GM04504 (cell line): ENCODE measurements at places on chromosomes 12 and 14.

- no peak for DNase-seq
Measured at GRCh38 chr12:128008341-128008740, 258.6 kb upstream of the TMEM132C start.

- no peak for DNase-seq
Measured at GRCh38 chr14:73248108-73248868, 11.0 kb downstream of the PAPLN start.

DNA sequence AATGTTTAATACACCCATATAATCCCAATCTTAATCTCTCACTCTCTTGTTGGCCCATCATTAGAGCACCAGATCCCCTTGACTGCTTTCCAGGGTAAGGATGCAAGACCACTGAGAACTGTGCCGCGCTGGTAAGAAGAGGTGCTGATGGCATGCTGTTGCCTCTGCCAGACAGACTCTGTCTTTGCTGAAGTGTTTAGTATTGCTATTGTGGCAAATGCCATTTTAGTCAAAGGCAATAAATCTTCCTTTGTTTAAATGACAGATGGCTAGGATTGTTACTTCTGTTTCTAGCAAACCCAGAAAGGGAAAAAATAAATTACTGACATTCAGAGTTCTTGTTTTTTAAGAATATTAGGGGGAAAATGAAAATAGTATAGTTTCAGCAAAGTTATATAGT is 152.3 kb downstream of the MON2 start:
- DNase-seq = no peak

DNA sequence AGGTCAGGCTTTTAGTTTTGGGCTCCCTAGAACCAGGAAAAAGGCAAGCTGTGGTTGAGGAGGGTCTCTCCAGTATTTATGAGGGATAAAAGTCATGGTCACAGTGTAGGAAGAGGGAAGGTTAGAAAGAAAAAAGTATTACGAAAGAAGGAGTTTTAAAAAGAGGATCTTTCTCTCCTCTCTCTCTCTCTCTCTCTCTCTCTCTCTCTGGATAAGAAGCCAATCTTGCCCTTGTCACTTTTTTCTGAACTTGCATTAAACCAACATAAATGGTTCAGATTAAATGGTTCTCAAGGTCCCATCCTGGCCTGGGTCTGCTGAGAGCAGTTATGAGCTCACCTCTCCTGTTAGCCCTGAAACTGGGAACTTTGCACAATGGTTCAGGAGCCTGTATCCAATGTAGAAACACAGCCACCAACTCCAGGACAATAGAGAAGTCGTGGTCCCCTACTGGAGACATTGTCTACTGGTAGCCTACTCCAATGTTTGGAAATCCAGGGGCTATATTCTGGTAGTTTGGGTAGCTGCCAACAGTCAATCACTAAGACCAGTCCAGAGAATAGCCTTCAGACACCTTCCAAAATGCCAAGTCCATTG is 131.9 kb downstream of the DAD1 start:
- DNase-seq = no peak

DNA sequence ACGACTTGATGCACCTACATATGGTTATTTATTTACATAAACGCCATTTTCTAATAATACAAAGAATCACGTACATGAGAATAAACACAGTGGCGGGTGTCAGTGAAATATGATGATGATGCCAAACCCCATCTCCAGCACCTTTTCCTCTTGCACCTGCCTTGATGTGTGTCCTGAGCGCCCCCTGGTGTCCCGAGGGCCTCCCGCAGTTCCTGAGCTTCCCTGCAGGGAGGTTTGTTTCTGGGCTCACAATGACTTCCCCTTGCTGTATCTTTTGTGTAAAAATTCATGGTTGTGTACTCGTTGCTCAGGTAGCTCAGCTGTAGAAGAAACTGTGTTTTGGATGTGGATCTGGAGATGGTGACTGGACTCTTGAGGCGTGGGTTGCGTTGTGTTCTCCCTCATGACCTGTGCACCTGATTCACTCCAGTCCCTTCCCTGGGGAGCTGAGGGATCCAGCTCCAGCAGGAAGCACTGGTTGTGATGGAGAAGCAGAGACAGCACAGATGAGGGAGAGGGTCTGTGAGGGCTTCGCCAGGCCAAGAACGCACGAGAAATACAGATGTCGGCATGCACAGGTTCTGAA is 1037.8 kb downstream of the TMEM121 start:
- DNase-seq = no peak

DNA sequence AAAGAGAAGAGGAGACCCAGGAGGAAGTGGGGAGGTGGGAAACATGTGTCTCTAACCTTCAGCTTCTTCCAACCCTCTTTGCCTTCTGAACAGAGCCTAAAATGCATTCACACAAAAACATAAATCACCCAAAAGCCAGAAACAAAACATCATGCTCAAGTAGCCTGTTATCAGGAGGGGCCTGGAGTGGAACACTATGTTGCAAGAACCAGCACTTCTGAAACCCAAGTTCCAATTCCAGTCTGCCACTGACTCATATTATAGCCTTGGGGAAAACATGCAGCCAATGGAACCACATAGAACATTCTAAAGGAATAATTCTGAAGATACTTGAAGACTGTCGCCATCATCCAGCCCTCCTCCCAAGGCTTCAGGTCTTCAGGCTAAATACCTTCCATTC is 169.8 kb upstream of the PLXNC1 start:
- DNase-seq = peak; percentile 65

GRCh38 chr14:103281496-103282231 is 52.4 kb upstream of the EIF5 start:
- peak; percentile 46 for DNase-seq

DNA sequence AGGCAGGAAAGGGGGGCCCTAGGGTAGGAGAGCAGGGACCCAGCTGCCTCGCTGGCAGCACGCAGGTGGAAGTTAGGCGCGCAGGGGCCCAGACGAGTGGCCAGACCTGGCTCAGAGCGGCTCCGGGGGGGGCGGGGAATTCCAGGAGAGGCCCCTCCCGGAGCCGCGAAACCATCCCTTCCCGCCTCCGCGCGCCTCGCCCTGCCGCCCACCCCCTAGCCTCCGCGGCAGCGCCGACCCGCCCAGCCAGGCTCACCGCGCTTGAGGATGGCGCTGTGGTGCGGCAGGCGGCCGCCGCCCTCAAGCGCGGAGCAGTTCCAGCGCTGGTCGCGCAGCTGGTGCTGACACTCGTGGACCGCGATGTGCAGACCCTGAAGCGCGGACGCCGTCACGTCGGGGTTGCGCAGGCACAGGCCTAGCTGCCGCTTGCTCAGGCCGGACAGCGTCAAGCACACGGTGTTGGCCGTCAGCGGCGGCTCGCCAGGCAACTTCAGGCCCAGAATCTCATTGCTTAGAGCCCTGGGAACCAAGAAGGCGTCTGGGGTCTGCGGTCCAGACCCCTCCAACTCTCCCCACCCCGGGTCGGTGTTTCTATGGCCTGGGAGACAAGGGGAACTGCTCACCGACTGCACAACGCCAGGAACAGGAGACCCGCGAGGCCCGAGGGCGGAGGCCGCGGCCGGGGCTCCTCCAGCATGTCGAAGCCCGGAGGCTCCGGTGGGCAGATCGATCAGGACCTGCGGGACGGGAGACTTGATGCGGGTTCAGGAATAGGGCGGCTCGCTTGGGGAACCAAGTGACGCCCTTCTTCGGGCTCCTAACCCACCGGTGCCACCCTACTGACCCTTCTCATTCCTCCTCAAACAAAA is 1.5 kb downstream of the WNT10B start:
- no peak for DNase-seq

GRCh38 chr14:105485739-105486162 is 935 bp upstream of the CRIP1 start:
- DNase-seq = no peak
